ENCODE measurements at places on chromosomes 5 and 9.

DNA sequence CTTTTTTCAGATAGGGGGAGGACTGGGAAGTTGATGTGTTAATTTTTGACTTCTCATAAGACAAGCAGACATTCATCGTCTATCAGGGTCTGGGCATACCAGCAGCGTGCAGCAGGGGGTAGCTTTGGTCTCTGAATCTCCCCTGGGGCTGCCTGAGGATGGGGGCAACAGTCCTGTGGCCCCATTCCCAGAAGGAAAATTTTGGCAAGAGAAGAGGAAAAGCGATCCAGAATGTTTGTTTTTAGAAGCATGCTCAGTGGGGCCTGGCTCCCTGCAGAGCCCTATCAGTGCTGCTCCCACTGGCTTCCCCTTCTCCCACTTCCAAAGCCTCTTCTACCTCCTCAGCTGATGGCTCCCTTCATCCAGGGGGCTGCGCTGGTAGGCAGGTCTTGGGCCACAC, 194.8 kb upstream of the IL12B start:
- DNase-seq, result no peak

DNA sequence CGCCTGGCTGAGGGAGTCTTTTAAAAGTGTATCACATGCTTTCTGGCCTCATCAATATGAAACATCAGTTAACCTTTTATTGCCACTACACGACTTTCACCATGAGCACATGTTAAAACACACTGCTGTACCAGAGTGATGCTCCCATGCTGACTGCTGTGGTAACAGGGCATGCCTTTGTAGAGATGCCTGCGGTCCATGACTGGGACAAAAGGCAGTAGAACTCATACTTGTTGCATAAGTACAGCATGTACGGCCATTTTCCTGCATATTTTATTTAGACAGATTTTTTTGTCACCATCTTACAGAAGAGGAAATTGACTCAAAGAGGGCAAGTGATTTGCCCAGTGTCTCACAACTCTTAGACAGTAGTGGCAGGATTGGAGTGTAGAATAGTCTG, 105.7 kb upstream of the ADAMTSL1 start:
- no peak for DNase-seq

DNA sequence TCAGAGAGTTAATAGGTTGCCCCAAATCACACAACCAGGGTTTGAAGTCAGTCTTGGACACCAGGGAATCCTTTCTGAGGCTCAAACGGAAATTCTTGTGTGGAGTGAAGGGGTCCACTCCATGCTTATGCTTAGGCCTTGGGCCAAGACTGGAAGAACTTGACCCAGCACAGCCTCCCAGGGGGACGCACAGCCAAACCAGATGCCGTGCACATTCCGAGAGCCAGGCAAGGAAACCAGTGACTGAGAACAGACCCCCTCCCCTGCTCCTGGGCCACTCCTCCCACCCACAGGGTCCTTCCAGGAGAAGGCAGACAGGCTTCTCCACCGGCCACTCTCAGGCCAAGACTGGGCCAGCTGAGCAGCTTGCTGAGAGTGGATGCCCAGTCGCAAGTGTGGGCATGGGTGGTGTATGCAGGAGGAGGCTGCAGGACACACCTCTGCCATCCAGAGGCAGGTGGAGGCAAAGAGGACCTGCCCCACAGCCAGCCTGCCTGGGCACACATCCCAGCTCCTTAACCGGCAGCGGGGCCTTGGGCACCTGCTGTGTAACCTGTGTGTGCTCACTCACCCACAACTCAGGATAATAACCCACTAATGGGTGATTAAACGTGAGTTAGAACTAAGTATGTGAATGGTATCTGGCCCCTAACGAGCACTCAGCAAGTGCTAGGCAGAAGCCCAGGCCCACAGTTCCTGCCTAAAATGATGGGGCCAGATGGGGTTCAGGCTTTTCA, 38.0 kb downstream of the NIPAL4 start:
- no peak for DNase-seq

DNA sequence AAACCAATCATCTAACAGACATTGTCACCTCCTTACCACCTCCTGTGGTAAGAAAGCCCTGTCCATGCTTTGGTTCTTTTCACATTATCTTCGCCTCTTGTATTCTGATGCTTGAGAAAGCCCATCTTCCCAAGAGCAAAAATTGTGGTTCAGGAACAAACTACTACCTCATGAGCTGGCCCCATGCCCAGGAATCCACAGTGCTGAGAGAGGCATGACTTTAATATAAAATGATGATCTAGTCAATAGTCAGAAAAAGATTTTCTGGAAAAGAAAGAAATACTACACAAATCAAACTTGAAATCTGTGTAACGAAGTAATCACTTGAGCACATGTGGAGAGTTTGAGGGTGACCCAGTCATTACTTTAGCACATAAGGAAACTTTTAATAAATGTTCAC, 94.7 kb downstream of the FGF10 start:
- no peak for DNase-seq

- no peak for DNase-seq
These were observed 372.7 kb downstream of the ICE1 start for GRCh38 chr5:5795074-5795771.

GRCh38 chr5:81425569-81425968, 31.6 kb upstream of the ACOT12 start:
- DNase-seq, result no peak

DNA sequence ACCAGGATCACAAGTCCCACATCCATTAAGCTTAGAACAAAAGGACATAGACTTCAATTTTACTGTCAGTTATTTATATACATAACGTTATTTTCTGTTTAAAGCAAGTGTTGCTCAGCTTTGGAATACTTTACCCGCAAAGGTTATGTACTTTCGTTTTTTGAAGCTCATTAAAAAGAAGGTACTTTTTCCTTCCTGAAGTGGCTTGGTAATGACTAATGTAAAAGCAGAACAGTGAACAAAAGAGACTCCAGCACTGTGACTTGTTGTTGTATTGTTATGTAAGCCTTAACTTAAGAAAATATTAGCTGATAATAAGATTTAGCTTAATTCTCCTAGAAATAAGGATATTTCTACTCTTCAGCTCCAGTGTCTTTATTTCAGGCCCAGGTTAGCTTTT, 97.3 kb upstream of the SLCO6A1 start:
- DNase-seq, result no peak

- DNase-seq, result no peak
These were observed 17.9 kb downstream of the HSD17B4 start for GRCh38 chr5:119470105-119470763.

DNA sequence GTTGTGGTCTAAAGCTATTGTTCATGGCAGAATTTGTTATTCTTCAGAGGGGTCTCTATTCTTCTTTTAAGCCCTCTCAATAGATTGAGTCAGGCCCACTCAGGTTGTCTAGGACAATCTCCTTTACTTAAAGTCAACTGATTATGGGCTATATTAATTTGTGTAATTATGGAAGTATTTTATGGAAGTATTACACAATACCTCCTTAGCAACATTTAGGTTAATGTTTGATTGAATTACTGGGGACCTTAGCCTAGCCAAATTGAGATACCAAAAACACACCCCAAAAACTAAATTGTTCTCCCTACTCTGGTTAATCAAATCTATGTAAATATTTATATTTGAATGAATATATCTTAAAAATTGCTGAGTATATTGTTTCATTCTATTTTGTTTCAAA, 347.1 kb upstream of the GRIN3A start:
- no peak for DNase-seq

GRCh38 chr9:75138260-75139040, 50.1 kb downstream of the OSTF1 start:
- DNase-seq, result no peak
